T-helper 1 cell (primary cell): ENCODE measurements at places on chromosomes 13 and 19.

GRCh38 chr13:25778808-25779305, 273.0 kb downstream of the SHISA2 start:
- DNase-seq, result no peak

- DNase-seq, result peak; percentile 50
Observed at GRCh38 chr19:10424011-10424637, 3.8 kb downstream of the PDE4A start.

DNA sequence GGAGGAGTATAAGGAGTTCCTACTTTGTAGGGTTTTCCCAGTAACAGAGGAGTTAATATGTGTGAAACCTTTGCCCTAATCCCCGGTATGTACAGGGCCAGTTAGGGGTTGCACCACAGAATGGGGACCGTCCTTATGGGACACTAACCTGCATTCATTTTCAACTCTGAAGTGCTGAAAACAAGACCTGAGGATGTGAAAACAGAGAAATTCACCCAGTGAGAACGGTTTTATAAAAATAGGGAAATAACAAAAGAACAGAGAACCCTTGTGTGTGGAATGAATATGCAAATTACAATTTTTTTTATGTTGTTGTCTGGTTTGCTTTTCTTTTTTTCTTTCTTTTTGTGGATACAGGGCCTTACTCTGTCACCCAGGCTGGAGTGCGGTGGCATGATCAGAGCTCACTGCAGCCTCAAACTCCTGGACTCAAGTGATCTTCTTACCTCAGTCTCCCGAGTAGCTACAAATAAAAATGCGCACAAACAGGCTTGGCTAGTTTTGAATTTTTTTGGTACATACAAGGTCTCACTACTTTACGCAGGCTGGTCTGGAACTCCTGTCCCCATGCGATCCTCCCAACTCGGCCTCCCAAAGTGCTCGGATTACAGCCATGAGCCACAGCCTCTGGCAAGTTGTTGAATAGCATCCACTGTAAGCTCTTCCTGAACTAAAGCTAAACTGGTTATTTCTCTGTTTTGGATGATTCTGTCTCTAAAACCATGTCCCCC, 10.6 kb downstream of the CLC start:
- DNase-seq, result no peak

GRCh38 chr19:30492586-30493270, 120.5 kb downstream of the ZNF536 start:
- DNase-seq, result no peak

DNA sequence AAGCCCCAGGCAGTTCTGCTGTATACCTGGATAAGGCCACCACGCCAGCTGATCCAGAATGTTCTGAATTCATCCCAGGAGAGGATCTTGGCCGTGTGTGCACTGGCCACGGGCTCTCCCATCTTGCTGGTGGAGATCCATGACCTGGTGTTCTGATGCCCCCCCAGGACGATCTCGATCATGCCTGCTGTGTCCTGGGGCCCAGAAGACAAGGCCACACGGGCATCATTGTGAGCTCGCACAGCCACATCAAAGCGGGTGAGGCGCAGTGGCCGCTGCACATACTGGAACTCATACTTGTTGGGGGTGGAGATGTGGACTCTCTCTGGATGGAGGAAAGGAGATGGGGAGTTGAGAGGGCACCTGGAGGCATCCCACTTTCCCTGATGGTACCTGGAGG, 40.1 kb downstream of the F2RL3 start:
- no peak for DNase-seq

DNA sequence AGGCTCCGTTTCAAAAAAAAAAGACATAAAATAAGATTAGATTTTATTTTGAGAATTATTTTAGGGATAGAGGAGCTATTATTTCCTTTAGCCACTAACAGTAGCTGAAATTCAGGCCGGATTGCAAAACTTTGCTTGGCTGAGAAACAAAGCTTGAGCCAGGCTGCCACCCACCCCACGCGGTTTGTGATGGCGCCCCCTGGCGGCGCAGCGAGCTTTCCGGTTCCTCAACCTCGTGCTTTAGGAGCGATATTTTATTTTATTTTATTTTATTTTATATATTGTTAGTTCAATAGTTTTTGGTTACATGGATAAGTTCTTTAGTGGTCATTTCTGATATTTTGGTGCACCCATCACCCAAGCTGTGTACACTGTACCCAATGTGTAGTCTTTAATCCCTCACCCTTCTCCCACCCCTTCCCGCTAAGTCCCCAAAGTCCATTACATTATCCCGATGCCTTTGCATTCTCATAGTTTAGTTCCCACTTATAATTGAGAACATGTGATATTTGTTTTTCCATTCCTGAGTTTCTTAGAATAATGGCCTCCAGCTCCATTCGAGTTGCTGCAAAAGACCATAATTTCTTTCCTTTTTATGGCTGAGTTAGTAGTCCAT, 19.8 kb upstream of the CEACAM4 start:
- DNase-seq, result peak; percentile 25

GRCh38 chr13:63843766-63844699, 2428.4 kb upstream of the PCDH20 start:
- no peak for DNase-seq

DNA sequence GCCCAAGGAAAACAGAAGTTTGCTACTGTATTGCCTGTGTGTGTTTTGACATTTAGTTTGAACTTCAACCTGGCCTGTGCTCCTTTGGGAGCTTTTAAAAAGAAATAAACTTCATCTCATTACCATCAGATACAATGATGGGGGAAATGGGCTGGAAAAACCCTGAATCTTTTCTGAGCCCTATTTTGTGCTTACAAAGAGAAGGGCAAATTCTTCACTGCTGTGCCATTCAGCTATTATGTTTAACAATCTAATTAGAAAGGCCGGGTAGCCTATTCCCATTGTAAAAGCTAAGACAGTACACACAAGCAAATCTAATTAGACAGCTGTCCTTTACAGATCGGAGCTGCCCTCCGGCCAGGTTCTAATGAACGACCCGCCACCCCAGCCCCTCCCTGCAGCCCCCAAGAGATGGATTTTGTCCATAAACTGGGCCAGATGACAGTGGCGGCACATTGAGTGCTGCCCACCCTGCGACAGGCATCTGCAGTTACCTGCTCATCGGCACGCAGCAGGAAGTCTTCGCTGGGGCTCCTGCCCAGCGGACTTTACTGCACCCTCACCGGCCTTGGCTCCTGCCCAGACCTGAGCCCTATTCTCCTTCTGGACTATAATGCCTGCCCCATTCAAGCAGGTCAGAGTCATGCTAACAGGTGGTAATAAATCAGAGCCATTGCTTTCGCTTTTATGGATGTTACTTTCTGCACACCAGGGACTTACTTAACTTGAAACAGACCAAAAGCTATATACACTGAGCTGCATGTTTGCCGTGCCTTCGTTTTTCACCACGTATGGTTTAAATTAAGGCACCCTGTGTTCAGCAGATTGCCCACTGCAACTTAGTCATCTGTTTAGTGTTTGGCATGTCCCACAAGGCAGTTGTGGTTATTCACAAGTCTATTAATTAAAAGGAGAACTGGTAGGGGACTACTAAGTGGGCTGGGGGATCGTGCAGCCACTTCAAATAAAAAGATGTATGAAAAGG, 549.6 kb downstream of the FGF9 start:
- no peak for DNase-seq

DNA sequence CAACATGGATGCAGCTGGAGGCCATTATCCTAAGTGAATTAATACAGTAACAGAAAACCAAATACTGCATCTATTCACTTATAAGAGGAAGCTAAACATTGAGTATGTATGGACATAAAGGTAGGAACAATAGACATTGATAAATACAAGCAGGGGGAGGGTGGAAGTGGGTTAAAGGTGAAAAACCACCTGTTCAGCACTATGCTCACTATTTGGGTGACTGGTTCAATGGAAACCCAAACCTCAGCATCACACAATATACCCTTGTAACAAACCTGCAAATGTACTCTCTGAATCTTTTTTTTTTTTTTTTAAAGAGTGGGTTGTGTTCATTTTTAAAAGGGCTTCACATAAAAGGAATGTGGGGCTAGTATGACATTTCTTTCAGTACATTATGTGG, 26.9 kb upstream of the CPB2 start:
- no peak for DNase-seq

GRCh38 chr19:30006207-30006606, 64.2 kb downstream of the URI1 start:
- DNase-seq, result peak; percentile 57

DNA sequence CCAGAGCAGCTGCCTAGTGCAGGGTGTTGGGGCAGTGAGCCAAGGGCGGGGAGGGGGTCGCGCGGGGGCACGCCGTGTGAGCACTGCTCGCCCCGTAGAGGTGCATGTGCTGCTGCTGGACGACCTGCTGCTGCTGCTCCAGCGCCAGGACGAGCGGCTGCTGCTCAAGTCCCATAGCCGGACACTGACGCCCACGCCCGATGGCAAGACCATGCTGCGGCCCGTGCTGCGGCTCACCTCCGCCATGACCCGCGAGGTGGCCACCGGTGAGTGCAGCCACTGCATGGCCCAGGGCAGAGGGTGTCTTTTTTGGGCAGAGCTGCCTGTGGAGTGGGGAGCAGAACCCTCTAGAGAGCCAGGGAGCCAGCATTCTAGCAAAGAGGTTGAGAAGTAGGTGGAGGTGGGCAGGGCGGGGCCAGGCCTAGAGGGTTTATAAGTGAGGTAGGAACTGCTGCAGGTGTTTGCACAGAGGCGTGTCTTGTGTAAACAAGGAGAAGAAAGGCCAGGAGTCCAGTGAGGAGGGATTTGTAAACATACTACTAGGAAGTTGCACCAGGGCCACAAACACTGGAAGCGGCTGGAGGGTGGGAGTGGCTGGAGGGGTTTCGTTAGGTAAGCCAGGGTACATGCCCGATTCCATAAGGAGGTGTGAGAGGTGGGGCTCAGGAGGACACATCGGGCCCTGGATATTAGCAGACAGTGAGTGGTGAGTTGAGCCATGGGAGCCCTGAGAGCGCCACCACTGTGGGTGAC, 21.3 kb downstream of the ARHGEF1 start:
- DNase-seq, result no peak

- no peak for DNase-seq
Observed at GRCh38 chr19:13979244-13979615, 26.9 kb downstream of the RFX1 start.

GRCh38 chr13:111541752-111542529, 221.5 kb downstream of the TEX29 start:
- DNase-seq, result no peak

GRCh38 chr19:14699641-14700040, 9.8 kb downstream of the ZNF333 start:
- no peak for DNase-seq

DNA sequence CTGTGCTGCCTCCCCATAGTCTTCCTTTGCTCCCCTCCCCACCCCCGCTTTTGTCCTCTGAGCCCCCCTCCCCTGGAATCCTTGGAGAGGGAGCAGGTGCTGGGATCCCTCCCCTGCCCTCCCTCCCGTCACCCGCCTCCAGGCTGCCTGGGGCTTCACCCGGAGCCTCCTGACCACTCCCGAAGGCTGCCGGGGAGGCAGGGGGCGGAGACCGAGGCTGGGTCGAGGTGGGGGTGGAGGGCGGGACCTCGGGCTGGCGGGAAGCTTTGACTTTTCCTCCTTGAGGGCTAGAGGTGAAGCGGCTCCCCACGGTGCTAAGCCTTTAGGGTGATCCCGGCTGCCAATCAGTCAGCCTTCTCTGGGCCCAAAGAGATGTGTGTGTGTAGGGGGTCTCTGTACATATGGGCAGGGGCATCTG, 1.5 kb downstream of the KMT5C start:
- DNase-seq, result peak; percentile 42

- DNase-seq, result no peak
Observed at GRCh38 chr19:55075371-55075998, at the start of gene EPS8L1. Gene EPS8L1, plus strand, starts transcription at chr19:55075869. Its CDS starts 576 bp downstream, at chr19:55076445.

DNA sequence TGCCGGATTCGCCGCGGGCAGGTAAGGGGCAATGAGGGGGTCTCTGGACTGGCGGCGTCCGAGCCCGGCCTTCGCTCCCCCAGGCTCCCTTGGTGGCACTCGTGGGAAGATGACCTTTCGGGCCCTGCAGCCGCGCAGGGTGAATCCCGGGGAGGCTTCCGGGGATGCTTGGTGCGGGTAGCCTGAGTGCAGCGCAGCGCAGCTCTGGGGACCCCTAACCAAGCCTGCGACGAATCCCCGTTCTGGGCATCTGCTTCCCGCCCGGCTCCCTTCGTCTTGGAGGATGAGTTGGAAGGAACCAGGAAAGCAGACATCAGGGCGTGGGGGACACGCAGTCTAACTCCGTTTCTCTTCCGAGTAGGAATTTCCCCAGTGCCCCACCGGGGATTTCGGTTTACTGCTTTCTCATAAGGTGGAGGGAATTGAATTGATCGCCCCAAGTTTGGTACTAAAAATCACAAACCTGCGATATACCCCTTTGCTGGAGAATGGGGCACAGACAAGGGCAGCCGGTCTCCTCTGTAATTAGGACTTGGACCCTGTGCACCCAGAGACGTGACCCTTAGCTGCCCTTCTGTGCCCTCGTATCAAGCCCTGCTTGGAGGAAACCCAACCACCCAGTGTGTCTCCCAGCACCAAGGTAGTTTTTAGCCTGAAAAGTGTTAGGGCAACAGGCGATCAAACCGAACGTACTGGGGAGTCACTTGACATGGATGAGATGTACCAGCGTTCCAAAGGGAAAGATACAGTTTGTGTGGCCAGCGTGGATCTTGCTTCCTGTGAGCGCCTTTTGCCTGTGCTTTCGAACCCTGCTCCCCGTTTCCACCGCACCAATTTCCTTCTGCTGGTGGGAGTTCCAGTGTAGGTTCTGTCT, 1.0 kb downstream of the GPC5 start:
- no peak for DNase-seq

GRCh38 chr13:68748038-68748437, 1359.6 kb upstream of the ATXN8OS start:
- DNase-seq, result no peak

GRCh38 chr19:14871619-14872230, 14.2 kb downstream of the OR7A17 start:
- no peak for DNase-seq
